ENCODE measurements at places on chromosomes 5 and 9. TPM values are rescaled to one million over a fixed set of nuclear protein-coding genes. Genes with fewer than 3 reads are reported as not detected.

DNA sequence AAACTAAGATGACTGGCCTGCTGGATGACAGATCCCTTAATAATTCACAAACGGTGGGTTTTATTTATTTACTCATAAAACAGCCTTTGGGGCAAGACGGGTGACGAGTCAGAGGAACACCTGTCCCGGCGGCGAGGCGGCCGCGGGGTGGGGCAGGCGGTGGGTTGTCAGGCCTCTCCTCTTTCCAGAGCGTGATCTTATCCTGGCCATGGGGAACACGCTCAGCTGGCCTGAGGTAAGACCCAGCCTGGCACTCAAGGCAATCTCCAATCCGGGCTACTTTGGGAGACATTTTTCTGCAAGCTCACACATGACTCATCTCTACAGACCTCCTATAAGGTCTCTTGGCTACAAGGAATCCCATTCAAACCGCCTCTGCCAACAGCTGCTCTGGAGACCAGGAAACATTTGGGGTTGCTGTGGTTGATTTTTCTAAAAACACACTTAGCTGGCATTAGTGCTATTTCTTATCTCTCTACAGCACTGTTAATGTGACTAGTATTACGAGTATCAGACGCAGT lies 6.3 kb downstream of the RAPGEF1 start:
- peak overlapping the region; percentile 47 for H3K4me3 ChIP-seq
- peaks cover 57% of the 10 kb centered on the region for H3K4me1 ChIP-seq
- no peaks in the 10 kb centered on the region for H3K27me3 ChIP-seq
- H3K36me3 ChIP-seq: no peaks in the 10 kb centered on the region
- peak overlapping the region; percentile 97 for H3K27ac ChIP-seq

- no peak for DNase-seq
- peaks cover 5% of the 10 kb centered on the region for H3K4me1 ChIP-seq
- no peaks in the 10 kb centered on the region for H3K27me3 ChIP-seq
Measured at GRCh38 chr5:125202871-125203438, 456.5 kb upstream of the ZNF608 start.

CCDC192 gene
- total RNA-seq: not detected

TAF11L13 gene
- not detected for total RNA-seq

DNA sequence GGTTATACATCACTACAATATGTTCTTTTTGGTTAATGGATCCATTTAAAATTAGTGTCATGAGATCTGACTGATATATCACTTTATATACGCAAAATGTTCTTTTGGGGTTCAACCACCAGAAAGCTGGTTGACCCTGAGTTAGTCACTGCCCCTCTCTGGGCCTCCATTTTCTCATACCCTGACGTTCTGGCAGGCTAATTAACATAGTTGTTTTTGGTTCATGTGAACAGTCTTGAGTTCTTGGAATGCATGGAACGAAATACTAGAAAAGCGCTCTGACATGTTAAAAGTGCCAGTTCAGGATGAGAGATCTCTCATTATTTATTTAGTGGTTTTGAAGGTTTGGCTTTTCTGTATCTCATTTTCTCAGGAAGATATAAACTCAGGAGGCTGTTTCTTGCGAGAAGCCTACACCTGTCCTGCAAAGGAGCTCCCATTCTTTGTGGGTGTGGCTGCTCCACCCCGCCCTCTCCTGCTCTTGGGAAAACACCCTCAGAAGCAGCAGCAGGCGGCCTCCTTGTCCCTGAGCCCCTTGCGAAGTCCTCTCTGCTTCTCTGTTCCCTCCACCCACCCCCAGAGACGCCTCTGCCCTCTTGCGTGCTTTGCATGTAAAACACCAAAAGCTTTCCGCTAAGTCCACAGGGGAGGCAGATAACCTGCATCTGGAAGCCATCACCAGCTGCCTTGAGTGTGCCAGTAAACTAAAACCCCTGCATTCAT lies 302.4 kb upstream of the PANK3 start:
- no peak overlapping the region for H3K4me3 ChIP-seq
- no peak for DNase-seq
- no peaks in the 10 kb centered on the region for H3K27me3 ChIP-seq

DNA sequence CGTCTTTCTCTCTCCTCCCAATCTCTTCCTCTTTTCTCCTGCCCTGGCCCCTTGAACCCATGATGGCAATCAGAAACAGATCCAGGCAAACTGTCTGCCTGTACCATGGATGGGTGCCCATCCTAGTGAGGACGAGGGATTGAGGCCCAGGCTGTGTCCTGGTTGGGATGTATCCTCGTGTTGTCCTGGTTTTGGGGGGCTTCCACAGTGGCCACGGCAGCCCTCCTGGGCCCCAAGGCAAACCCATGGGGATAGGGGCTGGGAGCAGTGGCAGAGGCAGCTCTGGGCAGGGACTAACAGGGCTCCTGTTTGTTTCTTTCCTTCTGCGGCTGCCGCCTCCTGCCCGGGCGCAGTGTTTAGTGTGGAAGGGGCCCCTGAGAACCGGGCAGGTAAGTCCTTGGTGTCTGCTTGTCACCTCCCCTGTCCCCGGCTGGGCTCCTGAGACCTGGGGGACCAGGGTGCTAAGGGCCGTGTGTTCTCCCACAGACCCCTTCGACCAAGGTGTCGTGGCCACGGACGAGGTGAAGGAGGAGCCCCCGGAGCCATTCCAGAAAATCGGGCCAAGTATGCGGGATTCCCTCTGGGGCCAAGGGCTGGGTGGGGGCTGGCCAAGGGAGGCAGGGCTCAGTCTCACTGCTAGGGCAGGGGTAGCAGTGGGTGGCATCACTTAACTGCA lies 70.0 kb downstream of the AMBP start:
- H3K4me3 ChIP-seq: no peak overlapping the region
- H3K27me3 ChIP-seq: no peaks in the 10 kb centered on the region
- H3K36me3 ChIP-seq: peaks cover 46% of the 10 kb centered on the region
- no peaks in the 10 kb centered on the region for H3K4me1 ChIP-seq
- H3K27ac ChIP-seq: no peak overlapping the region

DNA sequence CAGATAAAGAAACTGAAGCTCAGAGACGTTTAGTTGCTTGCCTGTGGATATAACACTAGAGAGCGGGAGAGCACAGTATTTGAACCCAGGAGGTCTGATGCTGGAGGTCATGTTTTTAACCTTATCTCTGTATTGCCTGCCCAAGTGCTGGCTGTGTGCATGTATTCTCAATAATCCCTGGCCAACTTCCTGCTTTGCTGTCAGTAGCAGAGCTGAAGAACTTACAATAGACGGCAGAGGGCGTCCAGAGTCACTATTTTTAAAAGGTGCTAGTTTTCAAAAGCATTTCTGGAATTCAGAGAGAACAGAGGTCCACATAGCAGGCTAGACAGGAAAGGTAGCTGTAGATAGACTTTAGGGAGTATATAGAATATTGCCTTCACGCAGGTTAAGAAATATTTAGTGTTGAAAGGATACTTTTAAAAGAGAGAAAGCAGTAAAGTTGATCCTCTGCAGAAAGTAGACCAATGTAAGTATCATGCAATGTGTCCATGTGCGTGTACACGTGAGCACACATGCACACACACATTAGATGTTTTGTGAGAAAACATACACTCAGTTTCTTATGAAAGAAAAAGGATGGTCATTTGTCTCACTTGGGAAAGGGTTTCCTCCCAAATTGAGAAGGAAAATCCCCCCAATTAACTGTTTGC lies 46.3 kb downstream of the PTCD2 start:
- peaks cover 11% of the 10 kb centered on the region for H3K36me3 ChIP-seq
- peaks cover 25% of the 10 kb centered on the region for H3K4me1 ChIP-seq
- peak overlapping the region; percentile 3 for H3K27ac ChIP-seq
- DNase-seq: no peak

PCDHGB7 gene
- total RNA-seq: 18.5 TPM

LCN9 gene
- not detected for total RNA-seq

ARID3C gene
- total RNA-seq: not detected

GRCh38 chr9:6785682-6786081 lies 27.9 kb downstream of the KDM4C start:
- H3K36me3 ChIP-seq: no peaks in the 10 kb centered on the region
- DNase-seq: no peak
- H3K4me3 ChIP-seq: no peak overlapping the region
- no peaks in the 10 kb centered on the region for H3K27me3 ChIP-seq

DNA sequence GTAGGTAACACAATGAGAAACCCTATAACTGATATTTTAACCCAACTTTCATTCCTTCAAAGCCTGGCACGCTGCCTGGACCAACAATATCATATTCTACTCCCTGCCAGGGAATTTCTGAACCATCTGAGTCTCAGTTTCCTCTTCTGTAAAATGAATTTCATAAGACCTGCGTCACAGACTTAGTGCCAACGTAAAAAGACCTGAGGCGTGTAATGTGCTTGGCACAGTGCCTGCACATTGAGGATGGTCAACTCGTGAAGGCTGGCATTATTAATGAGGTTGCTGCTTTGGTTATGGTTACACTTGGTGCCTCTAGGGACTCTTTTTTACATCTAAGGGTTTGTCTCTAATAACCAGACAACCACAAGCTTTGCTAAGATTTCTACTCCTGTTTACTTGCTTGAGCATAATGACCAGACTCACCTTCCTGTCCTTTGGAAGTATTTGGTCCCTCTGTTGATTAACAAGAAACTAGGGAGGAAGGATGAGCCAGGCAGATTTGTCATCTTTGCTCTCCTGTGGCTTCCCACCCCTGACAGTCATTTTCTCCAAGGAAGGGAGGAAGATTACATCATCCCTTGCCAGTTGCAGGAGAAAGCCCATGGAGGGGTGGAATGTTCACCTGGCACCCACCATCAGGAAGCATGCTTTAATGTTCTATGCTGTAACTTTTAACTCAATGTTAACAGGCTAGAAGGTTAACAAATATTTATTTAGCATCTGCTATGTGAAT lies 79.0 kb downstream of the PAPPA start:
- H3K27me3 ChIP-seq: no peaks in the 10 kb centered on the region
- peak; percentile 18 for DNase-seq
- peak overlapping the region; percentile 86 for H3K27ac ChIP-seq
- no peak overlapping the region for H3K4me3 ChIP-seq
- H3K4me1 ChIP-seq: peaks cover 35% of the 10 kb centered on the region

- H3K36me3 ChIP-seq: no peaks in the 10 kb centered on the region
- H3K27ac ChIP-seq: no peak overlapping the region
- H3K4me1 ChIP-seq: peaks cover 12% of the 10 kb centered on the region
- H3K27me3 ChIP-seq: no peaks in the 10 kb centered on the region
- no peak for DNase-seq
Measured at GRCh38 chr9:109861918-109862317, 81.9 kb downstream of the PALM2AKAP2 start.

- no peaks in the 10 kb centered on the region for H3K36me3 ChIP-seq
- H3K4me3 ChIP-seq: no peak overlapping the region
- H3K4me1 ChIP-seq: no peaks in the 10 kb centered on the region
- no peaks in the 10 kb centered on the region for H3K27me3 ChIP-seq
- H3K27ac ChIP-seq: no peak overlapping the region
- DNase-seq: no peak
Measured at GRCh38 chr9:106829666-106830408, 33.1 kb upstream of the ZNF462 start.

DNA sequence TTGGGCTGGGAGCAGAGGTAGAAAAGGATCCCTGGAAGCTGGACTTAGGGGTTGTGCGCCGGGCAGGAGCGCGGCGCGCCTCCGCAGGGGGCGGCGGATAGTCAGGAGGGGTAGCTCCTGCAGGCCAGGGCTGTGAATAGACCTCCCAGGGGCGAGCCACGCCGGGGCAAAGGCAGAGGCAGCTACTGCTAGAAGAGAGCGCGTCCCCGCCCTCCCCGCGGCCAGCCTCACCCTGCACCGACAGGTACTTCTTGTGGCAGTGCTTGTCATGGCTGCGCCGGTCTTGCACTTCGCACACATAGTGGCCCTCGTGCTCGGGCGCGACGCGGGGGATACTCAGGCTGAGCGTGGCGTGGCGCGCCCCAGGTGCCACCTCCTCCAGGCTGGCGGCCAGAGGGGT lies 28.1 kb downstream of the FLT4 start:
- H3K4me1 ChIP-seq: no peaks in the 10 kb centered on the region

PCA3 gene
- 0.36 TPM for total RNA-seq

GRCh38 chr5:102660111-102660510 lies 95.0 kb upstream of the PAM start:
- no peaks in the 10 kb centered on the region for H3K36me3 ChIP-seq
- peaks cover 11% of the 10 kb centered on the region for H3K4me1 ChIP-seq
- H3K27ac ChIP-seq: no peak overlapping the region

DNA sequence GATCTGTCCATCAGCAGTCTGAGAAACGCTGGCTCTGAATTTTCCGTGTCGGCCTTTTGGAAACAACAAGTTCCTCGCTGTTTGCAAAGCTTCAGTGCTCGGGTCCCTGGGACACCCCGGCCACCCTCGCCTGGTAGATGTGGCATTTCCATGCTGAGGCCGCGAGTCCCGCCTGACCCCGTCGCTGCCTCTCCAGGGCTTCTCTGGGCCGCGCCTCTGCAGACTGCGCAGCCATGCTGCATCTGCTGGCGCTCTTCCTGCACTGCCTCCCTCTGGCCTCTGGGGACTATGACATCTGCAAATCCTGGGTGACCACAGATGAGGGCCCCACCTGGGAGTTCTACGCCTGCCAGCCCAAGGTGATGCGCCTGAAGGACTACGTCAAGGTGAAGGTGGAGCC lies 4.7 kb downstream of the NTNG2 start:
- H3K4me3 ChIP-seq: no peak overlapping the region
- peaks cover 64% of the 10 kb centered on the region for H3K27me3 ChIP-seq
- H3K27ac ChIP-seq: no peak overlapping the region
- DNase-seq: no peak

DNA sequence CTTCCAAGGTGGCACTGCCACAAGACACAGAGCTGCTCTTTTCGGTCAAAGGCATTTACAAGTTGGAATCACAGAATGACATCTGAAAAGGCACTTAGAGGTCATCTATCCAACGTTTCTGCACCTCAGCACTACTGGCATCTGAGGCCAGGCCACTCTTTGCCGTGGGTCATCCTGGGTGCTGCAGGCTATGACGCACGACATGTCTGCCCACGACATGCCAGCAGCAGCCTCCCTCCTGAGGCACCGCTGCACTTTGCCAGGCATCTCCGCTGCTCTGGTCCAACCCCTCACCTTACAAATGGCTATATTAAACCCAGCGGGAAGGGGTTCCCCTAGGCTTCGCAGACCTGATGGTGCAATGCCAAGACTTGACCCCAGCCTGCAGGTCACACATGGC lies 8.1 kb downstream of the SURF4 start:
- H3K27ac ChIP-seq: peak overlapping the region; percentile 81
- H3K27me3 ChIP-seq: no peaks in the 10 kb centered on the region
- H3K4me3 ChIP-seq: no peak overlapping the region
- H3K36me3 ChIP-seq: peaks cover 74% of the 10 kb centered on the region

- no peaks in the 10 kb centered on the region for H3K36me3 ChIP-seq
- H3K27ac ChIP-seq: no peak overlapping the region
- no peaks in the 10 kb centered on the region for H3K4me1 ChIP-seq
- no peak for DNase-seq
- H3K4me3 ChIP-seq: no peak overlapping the region
Measured at GRCh38 chr9:4272126-4272525, 27.7 kb downstream of the GLIS3 start.

PRLR gene
- under 0.01 TPM for total RNA-seq

Data from osteoblast (primary cell).